ENCODE measurements at places on chromosomes 2 and 18. TPM values are rescaled to one million over a fixed set of nuclear protein-coding genes. Genes with fewer than 3 reads are reported as not detected.

HAAO gene
- total RNA-seq, result 1.5 TPM

NPPC gene
- total RNA-seq, result not detected

ADGRF3 gene
- 0.36 TPM for total RNA-seq

SKA1 gene
- total RNA-seq, result 7.6 TPM

MEP1B gene
- 0.14 TPM for total RNA-seq

All from motor neuron (in vitro differentiated cells).